ENCODE measurements at places on chromosomes 11 and 22.

DNA sequence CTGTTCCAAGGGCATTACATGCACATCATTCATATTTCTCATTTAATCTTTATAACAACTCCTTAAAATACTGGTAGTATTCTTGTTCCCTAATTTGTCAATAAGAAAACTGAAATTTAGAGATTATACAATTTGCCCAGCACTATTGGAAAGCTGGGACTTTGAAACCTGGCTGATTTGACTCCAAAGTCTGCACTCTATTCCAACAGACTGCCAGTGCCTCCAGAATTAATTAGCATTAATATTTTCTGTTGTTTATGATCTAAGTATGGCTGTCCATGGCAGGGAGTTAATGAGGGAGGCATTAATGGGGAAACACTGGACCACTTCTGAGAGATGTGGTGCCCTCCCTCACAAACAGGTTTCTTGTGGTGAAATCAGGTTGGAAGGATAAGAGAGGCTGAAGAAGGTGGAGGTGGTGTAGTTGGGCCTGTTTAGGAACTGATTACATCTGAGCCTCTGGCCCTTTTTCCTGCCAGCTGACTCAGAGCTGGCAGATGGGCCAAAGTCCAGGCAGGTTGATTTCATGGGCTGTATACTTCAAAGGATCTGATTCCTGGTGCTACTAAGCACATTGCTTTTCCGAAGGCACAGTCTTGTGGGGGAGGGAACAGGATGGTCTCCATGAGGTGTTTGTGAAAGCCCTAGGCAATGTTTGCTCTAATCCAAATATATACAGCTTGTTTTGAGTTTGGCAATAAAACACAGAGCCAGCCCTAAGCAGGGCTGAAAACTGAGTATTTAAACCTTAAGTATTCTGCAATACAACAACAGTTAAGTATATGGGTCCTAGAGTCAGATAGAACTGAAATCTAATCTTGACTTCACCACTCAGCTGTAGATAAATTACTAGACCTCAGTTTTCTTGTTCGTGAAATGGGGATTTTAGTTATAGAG, 21.0 kb upstream of the RAB30 start:
- DNase-seq = no peak

- no peak for DNase-seq
These were observed 4.2 kb downstream of the CHORDC1 start for GRCh38 chr11:90218606-90219005.

- DNase-seq = no peak
These were observed 95.6 kb downstream of the KCNQ1 start for GRCh38 chr11:2540223-2540991.

GRCh38 chr11:80441821-80442220, 1001.0 kb upstream of the TENM4 start:
- DNase-seq = no peak

- DNase-seq = no peak
These were observed 9.3 kb downstream of the CD82 start for GRCh38 chr11:44574610-44575287.

DNA sequence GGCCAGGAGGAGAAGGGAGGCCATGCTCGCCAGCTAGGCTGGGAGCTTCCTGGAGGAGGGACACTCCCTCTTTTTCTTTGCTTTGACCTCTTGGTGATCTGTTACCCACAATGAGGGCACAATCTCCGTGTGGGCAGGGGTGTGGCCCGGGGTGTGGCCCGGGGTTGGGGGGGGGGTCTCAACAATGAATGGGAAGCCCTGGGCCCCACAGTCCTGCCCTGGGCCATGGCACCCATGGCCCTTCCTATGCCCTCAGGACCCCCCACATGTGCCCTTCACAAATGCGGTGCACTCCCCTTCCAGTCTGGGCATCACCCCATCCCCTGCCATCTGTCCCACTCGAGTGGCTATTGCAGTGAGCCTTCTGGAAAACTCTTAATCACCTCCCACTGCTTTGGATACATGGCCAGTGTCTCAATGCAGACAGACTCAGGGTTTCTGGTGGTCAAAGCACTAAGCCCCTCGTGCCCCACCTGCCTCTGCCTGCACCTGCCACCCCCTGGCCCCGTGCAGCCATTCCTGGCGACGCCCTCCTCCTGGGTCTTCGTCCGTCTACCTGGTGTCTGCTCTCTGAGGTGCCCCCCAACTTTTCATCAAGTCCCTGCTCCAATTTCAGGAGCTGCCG, 611.3 kb downstream of the TBC1D22A start:
- DNase-seq = no peak

GRCh38 chr11:92387859-92388258, 163.2 kb downstream of the FAT3 start:
- DNase-seq = no peak

DNA sequence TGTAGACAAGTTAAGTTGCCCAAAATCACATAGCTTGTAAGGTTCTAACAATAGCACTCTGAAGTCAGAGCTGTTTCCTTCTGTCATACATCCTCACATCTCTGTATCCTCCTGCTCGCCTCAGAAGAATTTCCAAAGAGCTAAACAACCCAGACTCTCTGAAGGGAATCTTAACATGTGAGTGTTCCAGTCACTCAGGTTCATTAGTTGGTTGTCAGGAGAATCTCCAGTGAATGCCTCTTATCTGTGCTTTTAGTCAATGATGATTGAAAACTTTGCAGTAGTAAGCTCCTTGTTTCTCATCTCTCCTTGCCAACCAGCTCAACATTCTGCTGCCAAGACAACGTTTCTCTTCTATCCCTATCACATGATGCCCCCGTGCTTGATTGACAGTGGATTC, 195.5 kb downstream of the C11orf91 start:
- DNase-seq = no peak

GRCh38 chr22:37316875-37317371, 34.6 kb downstream of the CYTH4 start:
- no peak for DNase-seq

- DNase-seq = no peak
These were observed 212.7 kb upstream of the NTM start for GRCh38 chr11:131157678-131158077.

DNA sequence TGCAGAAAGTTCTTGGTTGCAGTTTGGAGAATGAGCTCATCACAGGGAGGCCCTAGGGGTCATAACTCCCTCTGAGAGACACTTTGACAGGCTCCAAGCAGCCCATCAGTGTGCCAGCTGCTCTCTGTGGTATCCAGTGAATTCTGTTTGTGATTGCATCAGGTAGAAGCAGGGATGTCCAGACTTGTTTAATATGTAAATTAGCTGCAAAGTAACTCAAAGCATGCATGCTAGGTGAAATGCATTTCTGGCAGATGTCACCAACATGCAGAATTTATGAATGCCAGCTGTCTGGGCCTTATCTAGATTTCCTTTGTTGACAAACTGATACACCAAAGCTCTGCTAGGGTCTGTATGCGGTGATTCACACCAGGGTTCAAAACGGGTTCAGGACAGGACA, 123.6 kb upstream of the MTNR1B start:
- DNase-seq = no peak
